Stimulated activated CD8-positive, alpha-beta memory T cell treated with anti-CD3 and anti-CD28 coated beads, Interleukin-7, amount 100 ng/mL, for 1 hour (primary cell): ENCODE measurements at places on chromosomes 4 and X.

- no peak for DNase-seq
Measured at GRCh38 chr4:168484626-168485025, 4.3 kb upstream of the DDX60L start.

DNA sequence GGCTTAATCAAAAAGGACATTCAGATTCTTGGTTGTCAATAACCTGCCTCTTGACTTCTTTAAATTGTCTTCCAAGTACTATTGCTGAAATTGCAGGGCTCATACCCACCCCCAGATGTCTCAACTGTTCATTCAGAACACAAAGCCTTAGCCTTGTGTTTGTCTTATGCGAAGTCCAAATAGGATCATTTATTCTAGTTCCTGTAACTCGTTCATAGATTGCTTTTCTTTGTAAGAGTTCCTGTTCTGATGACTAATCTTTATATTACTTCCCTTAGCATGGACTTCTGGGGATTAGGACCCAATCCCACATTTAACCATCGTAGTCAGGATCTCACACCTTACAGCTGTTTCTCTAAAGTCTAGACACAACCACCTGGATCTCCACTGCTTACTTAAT lies 226.0 kb downstream of the VEGFC start:
- no peak for DNase-seq

DNA sequence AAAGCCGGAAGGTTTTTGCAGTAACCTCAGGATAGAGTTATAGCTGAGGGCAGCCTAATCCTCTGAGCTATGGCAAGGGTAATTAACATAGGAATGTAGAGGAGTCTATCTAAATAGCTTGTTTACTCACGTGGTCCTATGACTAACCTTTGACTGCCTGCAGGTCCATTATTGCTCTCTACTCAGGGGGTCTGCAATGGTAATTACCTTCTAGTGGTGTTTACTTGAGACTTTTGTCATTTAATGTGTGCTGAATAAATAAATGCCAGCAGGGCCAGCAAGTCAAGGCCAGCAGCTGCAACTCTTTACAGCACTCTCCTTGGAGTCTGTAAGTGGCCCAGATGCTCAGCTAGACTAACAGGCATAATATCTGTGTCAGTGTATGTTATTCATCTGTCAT lies 212.7 kb upstream of the FMR1 start:
- no peak for DNase-seq

- DNase-seq = no peak
Measured at GRCh38 chr4:110641218-110641617, 18.3 kb upstream of the PITX2 start.

GRCh38 chr4:100361336-100361735 lies 156.5 kb downstream of the EMCN start:
- DNase-seq = no peak

DNA sequence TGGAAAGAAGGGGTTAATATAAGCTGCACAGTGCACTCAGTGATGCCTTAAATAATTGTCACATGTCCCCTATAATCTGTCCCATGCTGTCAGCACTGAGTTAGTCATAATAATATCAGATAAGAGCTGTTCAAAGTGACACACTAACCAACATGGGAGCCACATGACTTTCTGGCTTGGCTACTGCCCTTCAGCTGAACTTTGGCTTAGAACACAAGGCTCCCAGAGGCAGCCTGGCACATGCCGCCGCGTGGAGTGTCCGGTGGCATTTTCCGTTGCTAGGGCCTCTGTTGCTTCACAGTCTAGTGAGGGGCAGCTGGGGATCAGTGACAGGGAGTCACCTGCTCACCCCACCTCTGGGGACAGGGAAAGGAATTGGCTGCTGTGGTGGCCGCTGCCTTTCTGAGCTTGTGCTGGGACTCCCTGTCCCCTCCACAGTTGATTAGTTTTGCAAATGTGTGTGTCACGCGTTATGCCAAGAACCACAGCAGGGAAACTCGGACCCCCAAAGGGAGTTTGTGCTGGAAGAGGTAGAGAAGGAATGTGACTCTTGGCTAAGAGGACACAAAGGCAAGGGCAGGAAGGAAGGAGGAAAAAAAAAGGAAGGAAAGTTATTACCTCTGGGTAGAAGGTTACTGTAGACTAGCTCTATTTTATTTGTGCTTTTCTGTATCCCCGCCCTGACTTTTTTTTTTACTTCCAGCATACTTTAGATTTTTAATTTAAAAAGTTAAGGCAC lies 41.1 kb upstream of the PPARGC1A start:
- no peak for DNase-seq

DNA sequence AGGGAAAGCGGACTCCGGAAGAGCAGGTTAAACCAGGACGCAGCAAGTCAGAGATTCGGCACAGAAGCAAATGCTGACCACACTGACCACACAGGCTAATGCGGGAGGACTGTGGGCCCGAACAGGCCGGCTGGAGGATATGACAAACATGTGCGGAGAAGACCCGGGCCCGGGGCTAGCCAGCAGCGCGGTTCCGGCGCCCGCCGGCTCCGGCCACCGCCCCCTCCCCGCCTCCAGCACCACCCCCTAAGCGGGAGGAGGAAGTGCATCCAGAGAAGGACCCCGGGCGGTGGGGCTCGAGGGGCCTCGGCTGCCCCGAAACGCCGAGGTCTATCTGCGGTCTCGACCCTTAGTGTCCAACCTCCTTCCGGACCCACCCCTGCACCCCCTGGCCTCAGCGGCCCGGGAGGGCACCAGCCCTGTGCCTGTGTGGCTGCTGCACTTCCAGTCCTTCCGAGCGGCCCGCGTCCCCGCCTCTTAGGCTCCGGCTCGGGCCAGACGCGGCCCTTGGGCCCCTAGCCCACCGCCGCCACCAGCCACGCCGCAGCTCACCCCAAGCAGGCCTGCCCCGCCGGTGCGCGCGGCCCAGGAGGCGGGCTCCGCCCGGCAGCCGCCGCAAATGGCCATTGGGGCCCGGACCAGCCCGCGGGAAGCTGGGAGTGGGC lies 2.1 kb downstream of the ELOVL6 start:
- DNase-seq = no peak

- no peak for DNase-seq
Measured at GRCh38 chrX:40952855-40953254, 132.4 kb upstream of the USP9X start.

- no peak for DNase-seq
Measured at GRCh38 chr4:160956875-160957274, 1206.9 kb downstream of the FSTL5 start.

GRCh38 chr4:70895811-70896491 lies 6.2 kb upstream of the MOB1B start:
- no peak for DNase-seq

DNA sequence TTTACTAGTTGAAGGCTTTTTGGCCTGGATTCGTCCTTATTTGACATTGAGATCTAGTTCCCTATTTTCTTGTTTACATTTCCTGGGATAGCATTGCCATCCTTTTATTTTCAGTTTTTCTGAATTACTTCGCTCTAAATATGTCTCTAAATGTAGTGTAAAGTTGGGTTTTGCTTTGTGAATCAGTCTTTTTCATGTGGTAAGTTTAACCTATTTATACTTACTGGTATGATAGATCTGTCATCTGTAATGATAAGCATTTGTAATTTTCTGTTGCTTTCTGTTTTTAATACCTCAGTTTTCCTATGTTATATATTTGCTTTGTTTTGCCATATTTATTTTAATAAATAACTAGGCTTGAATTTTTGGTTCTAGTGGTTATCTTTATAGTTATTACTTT lies 6.7 kb downstream of the PDK3 start:
- DNase-seq = no peak

GRCh38 chr4:5048721-5049120 lies 2.6 kb upstream of the STK32B start:
- no peak for DNase-seq

- no peak for DNase-seq
Measured at GRCh38 chr4:71974681-71975080, 57.1 kb upstream of the NPFFR2 start.

DNA sequence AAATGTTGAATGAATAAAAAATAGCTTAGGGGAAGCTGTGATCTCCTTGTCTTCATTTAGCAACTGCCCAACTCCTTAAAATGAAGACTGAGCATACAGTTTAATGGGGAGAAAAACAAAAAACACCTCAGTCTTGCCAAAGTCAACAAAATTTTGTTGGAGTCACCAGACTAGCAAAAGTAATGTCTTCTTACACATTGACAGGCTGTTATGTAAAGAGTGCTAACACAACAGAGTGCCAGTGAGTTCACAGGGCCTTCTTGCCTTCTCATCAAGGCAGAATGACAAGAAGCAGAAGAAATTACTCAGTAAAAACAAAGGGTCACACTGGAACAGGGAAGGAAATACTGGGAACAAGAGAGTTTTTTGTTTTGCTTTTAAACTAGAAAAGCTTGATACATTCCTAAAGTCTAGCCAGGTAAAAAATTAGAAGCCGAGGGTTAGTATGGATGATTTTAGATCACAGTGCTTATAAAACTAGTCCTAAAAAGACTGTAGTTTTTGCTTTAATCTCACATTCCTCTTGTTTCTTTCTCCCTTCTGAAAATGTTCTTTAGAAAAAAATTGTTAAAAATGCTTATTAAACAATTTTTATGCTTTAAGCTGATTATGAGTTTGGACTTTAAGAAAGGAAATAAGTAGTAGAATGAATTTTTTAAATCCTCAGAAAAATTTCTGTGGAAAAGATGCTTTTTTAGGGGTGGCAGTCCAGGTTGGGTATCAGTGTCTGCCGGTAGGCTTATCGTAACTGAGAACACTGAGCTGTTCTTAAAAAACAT lies 38.7 kb upstream of the FRAS1 start:
- no peak for DNase-seq

GRCh38 chr4:105102016-105102415 lies 44.7 kb upstream of the TET2 start:
- DNase-seq = no peak

DNA sequence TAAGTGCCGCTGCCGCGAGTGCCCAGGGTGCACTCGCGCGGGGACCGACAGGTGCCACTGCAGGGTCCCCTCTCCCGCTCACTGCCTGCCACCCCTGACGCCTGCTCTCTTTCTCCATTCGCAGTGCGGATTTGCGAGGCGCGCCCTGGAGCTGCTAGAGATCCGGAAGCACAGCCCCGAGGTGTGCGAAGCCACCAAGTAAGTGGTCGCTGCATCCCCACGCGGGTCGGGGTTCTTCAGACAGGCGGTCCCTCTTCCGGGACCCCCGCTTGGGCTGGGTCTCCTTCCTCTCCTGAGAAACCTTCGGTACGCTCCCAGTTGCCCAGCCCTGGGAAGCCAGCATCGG lies 547 bp downstream of the GUCY1A1 start:
- DNase-seq = no peak

GRCh38 chr4:113449410-113449974 lies 312.0 kb downstream of the CAMK2D start:
- no peak for DNase-seq

DNA sequence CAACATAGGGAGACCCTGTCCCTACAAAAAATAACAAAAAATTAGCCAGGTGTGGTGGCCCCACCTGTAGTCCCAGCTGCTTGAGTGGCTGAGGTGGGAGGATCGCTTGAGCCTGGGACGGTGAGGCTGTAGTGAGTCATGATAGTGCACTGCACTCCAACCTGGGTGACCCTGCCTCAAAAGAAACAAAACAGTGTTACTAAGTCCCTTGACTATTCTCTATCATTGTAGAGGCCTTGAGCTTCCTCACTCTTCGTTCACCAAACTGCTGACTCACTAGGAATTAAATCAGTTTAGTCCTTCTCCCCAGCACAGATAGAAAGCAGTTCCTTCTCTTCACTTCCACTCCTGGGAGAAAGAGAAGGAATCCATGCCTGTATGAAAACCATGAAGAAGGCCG lies 14.5 kb downstream of the CDS1 start:
- no peak for DNase-seq

- no peak for DNase-seq
Measured at GRCh38 chrX:150966742-150967141, 16.4 kb upstream of the HMGB3 start.

- no peak for DNase-seq
Measured at GRCh38 chr4:91243132-91243531, 1060.6 kb upstream of the GRID2 start.

DNA sequence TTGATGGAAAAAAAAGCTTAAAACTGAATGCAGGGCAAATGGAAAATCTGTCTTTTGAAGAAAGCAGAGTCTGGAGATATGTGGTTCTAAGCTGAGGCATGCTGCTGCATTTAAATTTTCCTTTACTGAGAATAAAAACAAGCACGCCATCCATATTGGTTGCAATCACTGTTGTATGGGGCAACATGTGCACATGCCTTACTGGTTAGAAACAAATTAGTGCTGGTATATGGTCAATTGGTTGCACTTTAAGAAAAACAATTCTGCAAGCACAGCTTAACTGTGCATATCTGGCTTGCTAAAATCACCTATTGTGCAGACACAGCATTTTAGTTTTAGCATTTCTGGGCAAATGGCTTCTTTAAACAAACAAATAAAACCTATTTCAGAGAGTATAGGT lies 239.1 kb downstream of the NDST4 start:
- DNase-seq = no peak
